ENCODE measurements at places on chromosomes 6 and 20. TPM values are rescaled to one million over a fixed set of nuclear protein-coding genes. Genes with fewer than 3 reads are reported as not detected.

GRCh38 chr6:85997206-85997605 is 354.5 kb upstream of the SYNCRIP start:
- no peaks in the 10 kb centered on the region for H3K36me3 ChIP-seq
- no peaks in the 10 kb centered on the region for H3K27me3 ChIP-seq
- H3K4me3 ChIP-seq: no peak overlapping the region
- DNase-seq: no peak
- H3K4me1 ChIP-seq: no peaks in the 10 kb centered on the region

- DNase-seq: no peak
- no peaks in the 10 kb centered on the region for H3K36me3 ChIP-seq
- no peaks in the 10 kb centered on the region for H3K4me1 ChIP-seq
- no peak overlapping the region for H3K27ac ChIP-seq
- H3K27me3 ChIP-seq: no peaks in the 10 kb centered on the region
Measured at GRCh38 chr20:41862476-41862875, 244.3 kb upstream of the CHD6 start.

- H3K36me3 ChIP-seq: no peaks in the 10 kb centered on the region
- H3K27me3 ChIP-seq: no peaks in the 10 kb centered on the region
- H3K4me3 ChIP-seq: no peak overlapping the region
Measured at GRCh38 chr6:5095236-5095635, 10.1 kb downstream of the PPP1R3G start.

PBOV1 gene
- total RNA-seq: not detected

DNA sequence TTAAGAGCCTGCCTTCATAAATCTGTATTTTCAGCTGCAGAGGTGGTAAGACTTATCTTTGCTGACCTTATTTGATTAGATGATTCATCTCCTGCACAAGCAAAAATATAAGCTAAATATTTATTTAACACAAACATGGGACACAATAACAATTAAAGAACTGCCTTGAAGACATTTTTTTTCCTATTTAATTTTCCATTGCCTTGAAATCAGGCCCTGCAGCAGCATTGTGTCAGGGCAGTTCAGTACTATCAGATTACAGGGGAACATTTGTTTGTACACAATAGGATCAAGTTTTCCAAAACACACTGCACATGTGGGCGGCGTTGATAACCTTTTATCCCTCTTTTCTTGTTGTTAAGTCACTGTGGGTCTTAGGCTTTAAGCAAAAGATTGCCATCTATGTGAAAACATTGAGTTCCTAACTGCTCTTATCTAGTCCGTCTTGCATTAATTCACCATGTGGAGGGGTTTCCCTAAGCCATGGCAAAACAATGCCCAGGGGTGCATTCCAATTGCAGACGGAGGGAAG is 7.4 kb downstream of the ADGRF5 start:
- no peaks in the 10 kb centered on the region for H3K36me3 ChIP-seq
- H3K27ac ChIP-seq: no peak overlapping the region
- no peak overlapping the region for H3K4me3 ChIP-seq
- H3K27me3 ChIP-seq: no peaks in the 10 kb centered on the region
- DNase-seq: no peak
- H3K4me1 ChIP-seq: no peaks in the 10 kb centered on the region

SLC4A11 gene
- 0.12 TPM for total RNA-seq

GRCh38 chr20:9052136-9052535 is 16.8 kb upstream of the PLCB4 start:
- no peaks in the 10 kb centered on the region for H3K27me3 ChIP-seq
- H3K27ac ChIP-seq: no peak overlapping the region
- no peaks in the 10 kb centered on the region for H3K4me1 ChIP-seq
- H3K4me3 ChIP-seq: no peak overlapping the region
- no peaks in the 10 kb centered on the region for H3K36me3 ChIP-seq
- DNase-seq: no peak

- no peaks in the 10 kb centered on the region for H3K27me3 ChIP-seq
- no peaks in the 10 kb centered on the region for H3K4me1 ChIP-seq
- no peak overlapping the region for H3K27ac ChIP-seq
- H3K4me3 ChIP-seq: no peak overlapping the region
- DNase-seq: no peak
Measured at GRCh38 chr20:35629427-35630145, 14.0 kb downstream of the SPAG4 start.

DNA sequence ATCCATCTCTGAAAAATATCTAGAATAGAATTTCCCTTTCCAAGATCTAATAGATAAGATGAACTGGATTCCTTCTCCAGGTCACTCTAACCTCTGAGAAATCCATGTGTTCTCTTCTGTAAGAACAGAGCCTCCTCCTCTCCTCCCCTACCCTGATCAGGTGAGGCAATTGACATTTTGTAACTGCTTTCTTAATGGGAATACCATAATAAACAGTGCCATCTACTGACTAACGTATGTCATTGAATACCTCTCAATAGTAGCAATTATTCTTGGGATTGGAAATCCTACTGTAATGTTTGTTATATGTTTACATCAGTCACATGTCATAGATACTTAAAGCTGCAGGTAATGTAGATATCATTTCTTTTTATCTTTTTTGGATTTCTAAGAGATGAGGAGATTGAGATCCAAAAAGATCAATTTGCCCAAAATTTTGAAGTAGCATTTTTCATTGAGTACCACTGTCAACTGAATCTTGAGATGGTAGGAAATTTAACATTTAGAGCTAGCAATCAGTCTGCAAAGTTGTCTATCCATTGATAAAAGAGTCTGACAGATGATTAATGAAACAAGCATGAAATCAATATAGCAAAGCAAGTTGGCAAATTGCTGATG is 365.8 kb upstream of the HSF2 start:
- H3K27me3 ChIP-seq: no peaks in the 10 kb centered on the region
- no peaks in the 10 kb centered on the region for H3K36me3 ChIP-seq
- H3K4me3 ChIP-seq: no peak overlapping the region

DNA sequence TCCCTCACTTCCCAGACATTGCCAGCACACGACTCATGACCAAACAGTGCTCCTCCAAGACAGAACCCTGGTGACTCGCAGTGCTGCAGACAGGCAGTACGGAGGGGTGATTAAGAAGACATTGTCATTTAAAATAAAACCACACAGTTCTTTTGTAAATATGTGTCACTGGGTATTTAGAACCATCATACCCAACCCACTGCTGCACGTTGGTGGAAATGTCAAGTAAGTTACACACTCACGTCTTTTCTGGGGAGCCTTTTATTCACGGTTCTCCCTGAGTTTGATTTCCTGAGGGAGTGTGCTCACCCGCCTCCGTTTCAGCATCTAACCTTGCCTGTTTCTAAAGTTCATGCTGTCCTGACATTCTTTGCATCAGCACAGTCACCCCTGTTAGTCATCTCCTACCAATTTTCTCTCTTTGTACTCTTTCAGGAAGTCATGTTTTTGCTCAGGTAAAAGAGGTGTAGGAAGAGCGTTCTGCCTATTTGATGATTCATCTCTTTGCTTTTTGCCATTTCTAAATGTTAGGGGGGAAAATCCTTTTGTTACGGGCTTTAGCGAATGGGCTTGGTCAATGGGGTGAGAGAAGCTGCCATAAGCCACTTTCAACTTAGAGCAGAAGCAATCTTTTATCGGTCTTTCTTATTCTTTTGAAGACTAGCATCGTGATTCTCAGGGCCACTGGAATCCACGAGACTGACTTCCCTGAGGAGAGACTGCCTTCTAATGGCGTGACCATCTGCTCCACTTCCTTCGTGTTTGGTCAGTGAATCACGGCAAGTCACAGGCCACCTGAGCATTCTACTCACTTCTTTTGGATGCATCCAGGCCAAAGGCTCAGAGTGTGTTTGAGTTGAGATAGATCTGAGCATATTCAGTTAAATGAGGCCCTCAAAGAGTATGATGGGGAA is 512.8 kb upstream of the JARID2 start:
- no peaks in the 10 kb centered on the region for H3K36me3 ChIP-seq
- no peak overlapping the region for H3K4me3 ChIP-seq
- no peaks in the 10 kb centered on the region for H3K4me1 ChIP-seq
- no peak overlapping the region for H3K27ac ChIP-seq
- no peak for DNase-seq

GRCh38 chr20:24942679-24943078 is 6.4 kb upstream of the CST7 start:
- no peak for DNase-seq
- no peak overlapping the region for H3K27ac ChIP-seq
- H3K4me1 ChIP-seq: no peaks in the 10 kb centered on the region
- no peaks in the 10 kb centered on the region for H3K36me3 ChIP-seq
- H3K4me3 ChIP-seq: no peak overlapping the region
- no peaks in the 10 kb centered on the region for H3K27me3 ChIP-seq

DNA sequence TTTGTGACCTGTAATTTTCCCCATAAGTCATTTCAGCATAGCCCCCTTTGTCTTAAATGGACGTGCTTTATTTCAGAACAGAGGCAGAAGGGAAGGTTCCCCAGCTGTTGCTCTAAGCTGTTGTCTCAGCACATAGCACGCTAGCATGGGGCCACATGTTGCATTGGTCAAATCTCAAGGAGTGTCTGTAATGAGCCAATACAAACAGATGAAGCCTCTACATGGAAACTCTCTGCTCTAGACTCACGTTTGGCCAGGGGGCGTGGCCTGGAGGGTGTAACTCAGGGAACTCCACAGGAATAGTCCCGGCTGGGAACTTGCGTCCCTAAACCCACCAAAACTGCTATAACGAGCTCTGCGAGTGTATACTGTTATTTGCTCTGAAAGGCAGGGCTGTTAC is 35.2 kb upstream of the SLC22A2 start:
- no peak overlapping the region for H3K27ac ChIP-seq
- no peak overlapping the region for H3K4me3 ChIP-seq
- H3K36me3 ChIP-seq: no peaks in the 10 kb centered on the region
- DNase-seq: no peak
- H3K4me1 ChIP-seq: no peaks in the 10 kb centered on the region

GRCh38 chr20:23361119-23361475 is 885 bp upstream of the GZF1 start:
- H3K27ac ChIP-seq: peak overlapping the region; percentile 83
- H3K27me3 ChIP-seq: no peaks in the 10 kb centered on the region
- peak overlapping the region; percentile 60 for H3K4me3 ChIP-seq

- no peak overlapping the region for H3K4me3 ChIP-seq
- DNase-seq: no peak
- no peaks in the 10 kb centered on the region for H3K4me1 ChIP-seq
- H3K36me3 ChIP-seq: no peaks in the 10 kb centered on the region
- H3K27me3 ChIP-seq: no peaks in the 10 kb centered on the region
Measured at GRCh38 chr20:16760431-16761304, 12.5 kb downstream of the OTOR start.

DNA sequence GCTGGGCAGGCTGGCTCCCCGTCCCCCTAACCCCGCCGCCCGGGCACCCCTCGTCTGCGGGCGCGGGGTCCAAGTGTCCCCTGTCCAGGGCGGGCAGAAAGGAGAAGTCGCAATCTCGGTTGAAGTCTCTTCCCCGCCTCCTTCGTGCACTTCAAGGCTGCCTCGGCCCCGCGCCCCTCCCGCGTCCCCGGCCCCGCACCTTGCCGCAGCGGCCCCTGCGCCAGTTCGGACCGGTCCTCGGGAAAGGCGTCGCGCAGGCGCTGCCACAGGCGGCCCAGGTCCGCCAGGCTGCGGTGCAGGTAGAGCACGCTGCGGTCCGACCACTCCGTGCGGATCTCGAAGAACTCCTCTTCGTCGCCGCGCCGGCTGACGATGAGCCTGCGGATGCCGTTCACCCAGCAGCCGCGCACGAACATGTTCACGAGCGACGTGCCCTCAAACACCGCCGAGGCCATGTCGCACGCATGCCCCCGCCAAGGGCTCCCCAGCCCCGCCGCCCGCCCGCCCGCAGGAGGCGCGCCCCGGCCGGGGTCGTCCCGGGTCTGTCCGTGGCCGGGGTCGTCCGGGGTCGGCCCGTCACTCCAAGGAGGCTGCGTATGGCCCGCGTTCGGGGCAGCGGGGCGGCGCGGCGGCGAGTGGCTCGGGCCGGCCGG is at the start of gene PXDC1:
Gene PXDC1 (minus strand): TSS at position 637 of the 653 bp plus-strand sequence. CDS start 182 bp downstream, at position 455.
- H3K4me3 ChIP-seq: peak within 1 kb of the TSS; percentile 87
- H3K27me3 ChIP-seq: no peaks in the 10 kb centered on the region
- DNase-seq: no peak
- H3K36me3 ChIP-seq: no peaks in the 10 kb centered on the region

- peak; percentile 89 for DNase-seq
- peaks cover 31% of the 10 kb centered on the region for H3K4me1 ChIP-seq
- no peaks in the 10 kb centered on the region for H3K36me3 ChIP-seq
- no peak overlapping the region for H3K4me3 ChIP-seq
Measured at GRCh38 chr20:45919542-45920399, 7.8 kb upstream of the PLTP start.

KIZ gene
- total RNA-seq: 51.8 TPM

RIMS1 gene
- total RNA-seq: 1.3 TPM

- H3K4me3 ChIP-seq: no peak overlapping the region
- H3K36me3 ChIP-seq: no peaks in the 10 kb centered on the region
- H3K27me3 ChIP-seq: no peaks in the 10 kb centered on the region
- no peak for DNase-seq
- H3K27ac ChIP-seq: no peak overlapping the region
Measured at GRCh38 chr6:21284706-21285105, 308.8 kb upstream of the SOX4 start.

DNA sequence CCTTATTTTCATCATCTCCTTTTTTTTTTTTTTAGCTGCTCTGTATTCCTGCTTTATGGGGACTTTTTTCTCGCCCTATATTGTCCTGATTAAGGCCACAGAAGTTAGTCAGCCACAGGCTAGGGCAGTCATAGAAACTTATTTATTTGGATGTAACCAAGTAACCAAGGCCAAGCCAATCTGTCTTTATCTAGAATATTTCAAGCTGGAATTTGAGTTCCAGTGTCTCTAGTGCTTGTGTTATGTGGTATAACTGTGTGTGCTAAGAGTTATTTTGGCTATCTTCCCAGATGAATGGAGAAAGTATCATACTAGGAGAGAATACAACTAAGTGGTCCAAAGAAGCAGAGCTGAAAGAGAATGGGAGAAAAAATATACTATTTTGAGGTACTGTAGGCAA is 751.5 kb downstream of the CBLN4 start:
- no peak overlapping the region for H3K4me3 ChIP-seq
- DNase-seq: no peak
- H3K4me1 ChIP-seq: peaks cover 7% of the 10 kb centered on the region
- no peaks in the 10 kb centered on the region for H3K27me3 ChIP-seq

DNA sequence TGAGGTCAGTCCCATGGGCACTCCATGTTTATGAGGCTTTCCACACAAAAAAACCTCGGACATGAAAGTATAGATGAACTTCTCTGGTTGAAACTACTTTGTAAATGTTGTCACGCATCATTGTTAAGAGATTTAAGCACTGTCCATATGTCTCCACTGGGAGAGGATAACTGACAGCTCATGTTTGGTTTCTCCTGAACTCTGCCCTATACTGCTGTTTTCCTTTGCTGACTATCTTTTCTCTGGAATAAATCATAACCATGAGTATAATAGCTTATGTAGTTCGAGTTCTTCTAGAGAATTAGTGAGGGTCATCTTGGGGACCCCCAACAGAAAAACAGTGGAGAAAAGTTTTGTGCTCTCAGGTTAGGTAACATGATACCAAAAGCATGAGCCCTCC is 14.3 kb downstream of the THEMIS start:
- no peak overlapping the region for H3K4me3 ChIP-seq
- no peaks in the 10 kb centered on the region for H3K36me3 ChIP-seq
- no peak overlapping the region for H3K27ac ChIP-seq
- H3K27me3 ChIP-seq: no peaks in the 10 kb centered on the region
- DNase-seq: no peak

- no peaks in the 10 kb centered on the region for H3K27me3 ChIP-seq
- H3K27ac ChIP-seq: no peak overlapping the region
- no peaks in the 10 kb centered on the region for H3K36me3 ChIP-seq
- no peak overlapping the region for H3K4me3 ChIP-seq
Measured at GRCh38 chr20:50240092-50240491, 49.5 kb downstream of the CEBPB start.

GRCh38 chr6:121835662-121836061 is 400.2 kb downstream of the GJA1 start:
- no peak overlapping the region for H3K27ac ChIP-seq
- DNase-seq: no peak
- peaks cover 2% of the 10 kb centered on the region for H3K4me1 ChIP-seq
- no peaks in the 10 kb centered on the region for H3K27me3 ChIP-seq

PROCR gene
- 11.9 TPM for total RNA-seq

C20orf144 gene
- not detected for total RNA-seq
